ENCODE measurements at places on chromosomes 7 and 10.
A peak's percentile ranks its signal among the peaks of the same experiment; 100 is the strongest.

DNA sequence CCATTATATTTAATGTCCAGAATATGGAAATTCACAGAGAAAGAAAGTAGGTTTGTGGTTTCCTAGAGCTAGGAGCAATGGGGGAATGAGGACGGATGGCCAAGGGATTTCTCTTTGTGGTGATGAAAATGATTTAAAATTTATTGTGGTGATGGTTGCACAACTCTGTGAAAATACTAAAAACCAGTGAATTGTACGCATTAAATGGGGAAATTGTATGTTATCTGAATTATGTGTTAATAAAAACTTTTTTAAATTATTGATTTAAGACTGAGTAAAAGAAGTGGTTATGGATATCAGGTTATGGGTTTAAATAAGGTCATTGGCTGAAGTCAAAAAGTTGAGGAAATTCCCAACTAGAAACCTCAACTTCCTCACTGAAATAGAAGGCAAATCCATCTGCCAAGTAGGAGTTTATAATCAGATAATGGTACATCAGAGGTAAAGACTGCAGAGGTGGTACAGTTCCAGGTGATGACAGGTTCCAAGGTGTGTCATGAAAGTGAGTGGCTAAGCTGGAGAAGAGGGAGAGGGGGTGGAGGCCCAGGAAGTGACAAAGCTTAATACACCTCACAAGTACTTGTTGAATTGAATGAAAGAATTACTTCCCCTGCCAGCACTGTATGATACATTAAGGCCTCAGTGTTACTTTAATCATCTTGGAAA lies 68.9 kb upstream of the CCDC71L start:
- DNase-seq = no peak

DNA sequence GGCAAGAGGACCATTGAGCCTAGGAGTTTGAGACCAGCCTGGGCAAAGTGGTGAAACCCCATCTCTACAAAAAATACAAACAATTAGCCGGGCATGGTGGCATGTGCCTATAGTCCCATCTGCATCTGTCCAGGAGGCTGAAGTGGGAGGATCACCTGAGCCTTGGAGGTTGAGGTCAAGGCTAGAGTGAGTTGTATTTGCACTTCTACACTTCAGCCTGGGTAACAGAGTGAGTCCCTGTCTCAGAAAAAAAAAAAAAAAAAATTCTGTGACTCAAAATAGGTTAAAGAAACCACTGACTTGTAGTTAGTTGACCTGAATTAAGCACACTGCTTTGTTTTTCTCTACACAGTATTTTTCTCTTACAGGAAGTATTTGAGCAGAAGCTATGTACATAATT lies 74.4 kb downstream of the METTL2B start:
- DNase-seq = no peak

DNA sequence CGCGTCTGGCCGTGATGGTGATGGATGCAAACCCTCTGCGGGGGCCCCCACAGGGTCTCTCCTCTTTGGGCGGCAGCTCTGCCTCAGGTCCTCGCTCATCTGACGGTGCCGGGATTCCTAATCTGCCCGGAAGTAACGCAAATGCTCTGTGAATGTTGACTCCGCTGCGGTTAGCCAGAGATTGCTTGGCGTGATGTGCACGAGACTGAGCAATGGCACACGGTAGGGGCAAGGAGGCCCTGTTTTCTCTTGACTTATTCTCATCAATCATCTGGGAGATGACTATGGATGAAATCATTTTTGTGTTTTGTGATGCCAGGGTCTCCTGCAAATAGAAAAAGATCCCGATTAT lies 116.5 kb upstream of the ADAM12 start:
- no peak for DNase-seq

- no peak for DNase-seq
Observed at GRCh38 chr10:28215930-28216329, 86.9 kb downstream of the MPP7 start.

DNA sequence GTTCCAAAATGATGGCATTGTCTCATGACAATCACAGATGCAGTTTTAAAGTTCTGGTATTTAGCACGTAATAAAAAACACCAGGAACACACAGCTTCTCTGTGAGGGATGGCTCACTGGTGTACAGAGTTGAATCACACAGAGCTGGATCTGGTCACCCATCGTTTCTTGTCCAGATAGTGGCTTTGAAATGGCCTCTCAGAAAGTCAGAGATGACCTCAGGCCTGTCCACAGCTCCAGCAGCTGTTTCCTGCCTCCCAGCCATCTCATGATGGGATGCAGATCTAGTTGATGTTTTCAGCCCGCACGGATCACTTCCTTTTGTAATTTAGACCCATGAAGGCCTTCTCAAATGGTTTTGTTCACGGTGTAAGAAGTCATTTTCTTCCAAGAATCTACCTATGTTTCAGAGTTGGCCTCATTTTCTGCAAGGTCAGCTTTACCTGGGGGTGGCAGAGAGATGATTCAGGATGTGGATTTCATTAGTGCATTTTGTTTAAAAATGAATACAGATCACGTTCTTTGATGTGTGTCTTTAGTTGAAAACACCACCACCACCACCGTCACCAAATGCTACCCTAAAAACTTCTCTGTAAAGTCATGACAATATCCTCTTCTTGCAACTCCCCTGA lies 166.2 kb downstream of the SNX10 start:
- no peak for DNase-seq

DNA sequence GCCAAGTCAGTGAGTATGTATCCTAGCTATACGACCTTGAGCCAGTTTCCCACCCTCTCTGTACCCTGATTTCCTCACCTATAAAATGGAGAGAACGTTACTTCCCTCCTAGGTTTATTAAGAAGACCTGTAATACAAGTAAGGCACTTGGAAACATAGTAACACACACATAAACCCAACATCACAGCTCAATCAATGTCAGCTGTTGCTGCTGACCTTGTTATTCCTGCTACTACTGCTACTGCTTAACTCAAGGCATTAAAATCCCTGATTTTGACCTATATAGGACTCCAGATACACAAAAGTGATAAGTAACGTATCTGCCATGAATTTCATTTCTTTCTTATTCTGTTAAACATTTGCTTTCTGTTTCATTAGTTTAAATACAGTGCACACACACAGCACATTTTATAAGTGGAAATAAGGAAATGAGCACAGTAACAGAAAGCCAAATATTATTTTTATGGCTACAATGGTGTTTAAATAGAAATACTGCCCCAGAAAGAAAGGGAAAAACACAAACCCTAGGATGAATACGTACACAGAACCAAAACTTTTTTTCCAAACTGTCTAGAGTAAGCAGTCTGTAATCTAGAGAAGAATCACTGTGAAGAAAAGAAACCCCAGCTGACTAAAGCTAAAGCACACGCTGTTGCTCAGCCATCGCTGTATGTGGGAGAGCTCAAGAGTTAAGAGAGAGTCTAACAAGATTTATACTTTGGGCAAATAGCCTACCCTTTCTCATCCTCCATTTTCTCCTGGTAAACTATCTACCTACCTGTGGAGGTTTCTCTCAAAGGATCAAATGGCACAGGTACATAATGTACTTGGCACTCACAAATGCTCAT lies 19.0 kb downstream of the NAPEPLD start:
- no peak for DNase-seq

- DNase-seq = no peak
Observed at GRCh38 chr10:58102897-58103296, 164.8 kb downstream of the IPMK start.

GRCh38 chr7:28818996-28819395 lies 139.1 kb downstream of the TRIL start:
- DNase-seq = no peak

GRCh38 chr7:148402159-148402558 lies 188.4 kb upstream of the C7orf33 start:
- no peak for DNase-seq

GRCh38 chr10:24153537-24153936 lies 55.4 kb upstream of the KIAA1217 start:
- no peak for DNase-seq

DNA sequence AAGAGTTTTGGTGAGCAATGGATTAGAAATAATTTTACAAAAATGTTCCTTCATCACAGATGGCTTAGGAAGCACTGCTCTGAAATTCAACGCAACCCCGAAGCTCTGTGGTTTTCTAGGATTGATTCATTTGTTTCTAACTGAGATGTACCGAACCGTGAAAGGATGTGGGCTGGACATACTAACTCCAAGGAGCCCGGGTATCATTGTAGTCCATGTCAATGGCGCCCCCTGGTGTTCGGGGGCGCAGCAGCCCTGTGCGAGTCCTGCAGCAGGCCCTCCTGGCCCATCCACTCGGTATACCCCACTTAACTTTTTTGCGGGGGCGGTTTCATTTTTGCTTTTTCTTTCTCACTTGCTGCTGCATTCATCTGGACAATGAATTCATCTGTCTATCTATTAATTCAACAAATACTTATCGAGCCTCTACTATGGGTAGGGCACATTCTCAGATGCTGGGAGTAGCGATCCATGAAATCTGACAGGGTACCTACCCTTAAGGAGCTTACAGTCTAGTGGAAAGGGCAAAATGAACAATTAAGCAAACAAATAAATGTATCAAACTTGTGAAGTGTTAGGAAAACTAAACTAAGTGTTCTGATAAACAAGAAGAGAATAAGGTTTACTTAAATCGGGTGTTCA lies 25.2 kb upstream of the ITPRID1 start:
- peak; percentile 9 for DNase-seq

DNA sequence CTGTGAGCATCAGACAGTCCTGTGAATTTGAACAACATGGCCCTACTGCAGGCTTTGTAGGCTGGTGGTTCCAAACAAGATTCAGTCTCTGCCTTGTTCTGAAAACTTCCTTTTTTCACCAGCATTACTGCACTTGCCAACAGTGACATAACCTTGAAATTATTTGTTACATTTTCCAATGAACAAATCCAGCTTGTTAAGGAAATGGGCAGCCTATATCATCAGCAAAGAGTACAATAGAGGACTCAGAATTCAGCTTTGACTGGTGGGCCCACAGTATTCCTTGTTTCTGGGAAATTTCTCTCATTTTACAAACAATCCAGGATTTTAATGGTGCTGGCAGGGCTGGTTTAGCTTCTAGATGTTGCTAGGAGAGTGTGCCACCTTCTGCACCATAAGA lies 703.7 kb upstream of the FZD8 start:
- DNase-seq = no peak

- no peak for DNase-seq
Observed at GRCh38 chr7:155683714-155684113, 39.3 kb downstream of the RBM33 start.

- no peak for DNase-seq
Observed at GRCh38 chr7:125480762-125481161, 551.1 kb upstream of the POT1 start.

DNA sequence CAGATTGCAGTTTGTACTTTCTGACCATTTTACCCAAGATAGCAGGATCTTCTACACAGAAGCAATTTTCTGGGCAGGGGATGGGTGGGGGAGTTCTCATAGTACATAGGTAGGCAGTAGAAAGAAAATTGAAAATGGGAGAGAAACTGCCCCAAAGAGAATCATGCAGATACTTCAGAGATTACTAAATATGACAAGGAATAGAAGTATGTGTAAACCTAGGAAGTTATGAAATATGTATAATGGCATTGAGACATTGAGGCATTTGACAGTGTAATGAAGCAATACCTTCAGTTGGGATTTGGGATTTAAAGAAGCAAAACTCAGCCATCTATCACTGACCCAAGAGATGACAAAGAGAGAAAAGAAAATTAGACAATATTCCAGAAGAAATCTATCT lies 233.0 kb downstream of the PTN start:
- DNase-seq = peak; percentile 16

DNA sequence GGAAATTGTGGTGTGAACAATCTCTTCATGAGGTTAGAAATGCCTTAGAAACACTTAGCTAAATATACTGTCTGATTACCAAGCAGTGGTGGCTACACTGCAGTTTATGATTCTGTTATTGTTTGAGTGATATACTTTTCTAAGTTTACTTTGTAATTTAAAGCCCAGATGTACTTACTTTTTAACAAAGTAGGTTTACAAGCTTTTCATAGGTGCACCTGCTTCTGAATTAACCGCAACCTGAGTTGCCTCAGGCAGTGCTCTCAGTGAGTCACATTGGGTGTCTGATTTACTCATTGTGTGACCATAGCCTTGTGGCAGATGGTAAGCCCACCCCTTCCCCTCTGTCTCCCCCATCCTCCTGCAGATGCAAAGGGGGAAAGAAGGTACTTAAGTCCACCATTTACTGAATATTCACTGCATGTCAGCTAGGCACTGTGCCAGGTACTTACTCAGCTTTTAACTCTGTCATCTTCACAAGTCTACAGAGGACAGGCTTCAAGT lies 9.0 kb downstream of the MTURN start:
- no peak for DNase-seq

GRCh38 chr10:55628260-55628701 lies 732.8 kb downstream of the ZWINT start:
- no peak for DNase-seq

- peak; percentile 99 for DNase-seq
Observed at GRCh38 chr7:1028775-1029636, 15.3 kb upstream of the GPR146 start.

- DNase-seq = no peak
Observed at GRCh38 chr7:36416251-36416650, 26.6 kb downstream of the ANLN start.

GRCh38 chr7:157313645-157314044 lies 23.2 kb upstream of the DNAJB6 start:
- DNase-seq = no peak

- no peak for DNase-seq
Observed at GRCh38 chr7:105756367-105756766, 120.0 kb downstream of the ATXN7L1 start.

DNA sequence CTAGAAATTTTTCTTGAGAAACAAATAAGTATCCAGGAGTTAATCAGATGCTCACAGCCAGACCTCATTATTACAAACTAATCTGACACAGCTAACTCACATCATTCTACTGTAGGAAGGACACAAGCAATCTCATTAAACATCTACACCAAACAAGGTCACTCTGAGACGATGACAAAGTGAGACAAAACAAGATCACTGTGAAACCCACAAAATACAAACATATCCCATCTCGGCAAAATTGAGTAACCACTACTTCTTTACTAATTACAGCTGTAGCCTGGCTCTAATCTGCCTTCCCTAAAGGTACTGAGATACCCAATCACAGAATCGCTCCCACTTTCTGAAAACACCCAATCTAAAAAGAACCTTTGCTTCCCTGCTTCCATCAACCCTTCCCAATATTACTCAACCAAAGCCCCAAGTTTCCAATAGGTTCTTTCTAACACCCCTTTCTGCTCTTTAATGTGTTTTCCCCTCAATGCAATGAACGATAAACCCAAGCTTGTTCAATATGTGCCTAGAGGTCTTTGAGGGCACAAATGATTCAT lies 26.9 kb downstream of the CCDC6 start:
- no peak for DNase-seq

DNA sequence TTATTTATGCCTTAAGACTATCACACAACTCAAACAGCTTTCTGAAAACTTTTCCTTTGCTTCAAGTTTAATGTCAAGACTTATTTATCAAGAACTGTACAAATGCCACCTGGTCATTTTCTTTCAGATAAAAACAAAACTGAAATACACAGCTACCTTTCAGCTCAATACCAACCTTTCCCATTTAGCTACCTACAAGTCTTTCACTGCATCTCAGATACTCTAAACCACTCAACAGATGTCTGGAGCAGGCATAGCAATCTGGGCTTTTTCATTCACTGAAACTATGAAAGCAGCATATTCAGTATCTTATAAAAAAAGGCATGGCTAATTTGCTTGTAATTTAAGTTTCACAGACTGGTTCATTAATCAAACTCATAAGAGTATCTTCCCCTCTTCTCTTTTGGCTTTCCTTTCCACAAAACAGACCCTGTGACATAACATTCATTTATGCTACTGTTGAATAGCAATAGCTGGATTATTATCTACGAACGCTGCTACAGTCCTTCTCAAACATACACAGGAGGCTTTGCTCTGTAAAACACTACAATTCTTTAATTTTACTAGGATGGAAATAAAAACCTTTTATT lies 8.2 kb downstream of the TRA2A start:
- DNase-seq = no peak
